ENCODE measurements at places on chromosomes 5 and 9.
A peak's percentile ranks its signal among the peaks of the same experiment; 100 is the strongest.

GRCh38 chr5:69230181-69230580 is 4.5 kb upstream of the CDK7 start:
- DNase-seq: no peak

DNA sequence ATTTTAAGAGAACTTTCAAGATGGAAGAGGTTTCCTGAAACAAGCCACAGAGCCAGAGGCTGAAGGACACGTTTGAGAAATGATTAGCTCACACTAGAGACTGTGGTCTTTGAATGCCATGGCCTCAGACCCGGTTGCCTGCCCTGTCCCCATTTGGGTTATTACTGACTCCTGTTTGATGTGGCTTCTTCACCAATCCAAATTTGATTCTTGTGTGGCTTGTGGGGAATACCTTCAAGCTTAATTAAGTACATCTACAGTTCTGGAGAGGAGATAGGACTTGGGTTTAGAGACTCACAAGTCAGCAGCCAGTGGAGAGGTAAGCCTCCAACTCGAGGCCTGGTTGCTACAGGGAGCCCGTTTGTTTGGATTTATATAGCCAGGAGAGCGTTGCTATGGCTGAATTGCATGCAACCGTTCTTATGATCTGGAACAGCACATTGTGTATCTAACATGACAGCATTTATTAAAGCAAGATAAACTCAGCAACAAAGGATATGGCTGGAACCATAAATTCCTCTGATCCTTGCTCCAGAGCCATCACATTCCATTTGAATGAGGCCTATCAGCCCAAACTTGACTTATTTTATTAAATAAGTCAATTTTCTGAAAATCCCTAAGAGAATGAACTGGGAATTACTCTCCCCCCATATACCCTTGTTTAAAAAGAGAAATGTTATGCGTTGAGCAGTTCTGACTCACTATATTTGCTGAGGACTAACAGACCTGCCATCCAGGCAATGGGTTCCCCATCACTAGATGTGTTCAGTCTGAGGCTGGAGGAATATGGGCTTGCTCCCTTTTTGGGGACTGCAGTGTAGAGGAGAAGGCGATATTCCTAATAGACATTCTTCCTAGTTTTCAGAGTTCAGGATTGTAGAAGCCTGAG is 88.4 kb upstream of the TNFSF8 start:
- DNase-seq: no peak

DNA sequence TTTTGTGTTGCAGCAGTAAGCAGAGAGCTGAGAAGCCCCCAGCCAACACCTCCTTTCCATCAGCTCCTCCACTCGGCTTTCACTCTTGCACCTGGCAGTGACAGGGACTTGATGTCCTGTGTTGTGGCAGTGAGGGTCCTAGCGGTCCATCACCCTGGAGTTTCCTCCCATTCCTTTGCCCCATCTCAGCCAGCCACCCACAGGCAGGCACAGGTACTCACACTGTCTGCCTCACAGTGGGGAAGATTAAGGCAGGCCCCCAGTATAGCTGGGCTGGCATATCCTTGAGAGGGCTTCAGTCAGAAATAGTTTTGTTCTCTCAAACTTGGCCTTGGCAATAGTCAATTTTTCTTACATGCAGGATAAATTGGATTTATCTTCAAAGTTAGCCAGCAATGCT is 362.7 kb downstream of the GADD45G start:
- DNase-seq: no peak

GRCh38 chr5:98175474-98175873 is 598.0 kb upstream of the RGMB start:
- DNase-seq: no peak

DNA sequence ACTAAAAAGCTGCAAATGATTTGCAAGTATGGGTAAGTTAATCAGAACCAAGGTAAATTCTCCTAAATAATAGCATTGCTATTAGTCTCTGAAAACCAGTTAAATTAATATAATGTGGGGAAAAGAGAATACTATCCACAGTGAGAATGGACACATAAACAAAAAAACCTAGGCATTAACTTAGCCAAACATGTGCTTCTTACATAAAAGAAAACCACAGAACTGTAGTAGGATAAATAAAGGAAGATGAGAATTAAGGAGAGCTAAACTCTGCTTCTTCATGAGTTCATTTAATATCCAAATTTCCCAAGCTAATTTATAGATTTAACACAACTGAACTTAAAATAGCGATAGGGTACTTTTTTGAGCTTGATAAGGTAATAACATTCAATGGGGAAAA is 31.8 kb downstream of the ABCA1 start:
- DNase-seq: no peak

- no peak for DNase-seq
Measured at GRCh38 chr9:132351404-132352045, 3.3 kb downstream of the SETX start.

DNA sequence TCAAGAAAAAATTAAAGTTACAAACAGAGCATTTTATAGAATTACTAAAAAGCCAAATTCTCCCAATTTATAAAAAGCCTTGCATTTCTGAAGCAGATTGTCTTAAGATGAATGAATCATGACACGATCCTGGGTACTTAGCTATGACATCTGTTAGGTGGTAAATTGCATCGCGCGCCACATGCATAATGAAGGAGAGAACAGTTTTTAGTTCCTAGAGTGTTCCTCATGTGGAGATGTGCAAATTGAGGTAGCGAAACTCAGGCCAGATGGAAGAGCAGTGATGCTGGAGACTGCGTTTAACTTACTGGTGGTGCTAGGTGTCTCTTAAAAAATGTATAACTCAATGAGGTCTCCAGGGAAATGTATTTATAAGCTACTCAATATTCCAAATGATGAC is 516.1 kb downstream of the EFNA5 start:
- no peak for DNase-seq

- DNase-seq: no peak
Measured at GRCh38 chr9:35380039-35380438, 109.9 kb upstream of the RUSC2 start.

- DNase-seq: no peak
Measured at GRCh38 chr5:26518065-26518464, 520.3 kb downstream of the CDH9 start.

DNA sequence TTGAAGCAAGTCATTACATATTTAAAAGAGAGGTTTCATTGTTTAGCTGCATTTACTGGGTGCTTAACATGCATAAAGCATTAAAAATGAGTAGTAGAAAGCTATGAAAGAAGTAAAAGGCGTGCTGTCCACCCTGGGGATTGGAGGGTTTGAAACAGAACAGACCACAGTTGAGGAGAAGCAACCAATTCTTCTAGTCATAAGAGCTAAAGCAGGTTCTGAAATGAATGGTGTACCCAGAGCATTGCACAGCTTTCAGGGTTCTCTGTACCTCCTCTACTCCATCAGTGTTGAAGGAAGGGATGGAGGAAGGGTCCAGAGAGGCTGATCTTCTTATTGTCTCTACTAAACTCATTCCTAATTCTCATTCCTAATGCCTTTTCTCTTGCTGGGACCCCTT is 68.9 kb downstream of the SH3RF2 start:
- DNase-seq: no peak

- DNase-seq: no peak
Measured at GRCh38 chr9:122004589-122004988, 88.5 kb downstream of the TTLL11 start.

DNA sequence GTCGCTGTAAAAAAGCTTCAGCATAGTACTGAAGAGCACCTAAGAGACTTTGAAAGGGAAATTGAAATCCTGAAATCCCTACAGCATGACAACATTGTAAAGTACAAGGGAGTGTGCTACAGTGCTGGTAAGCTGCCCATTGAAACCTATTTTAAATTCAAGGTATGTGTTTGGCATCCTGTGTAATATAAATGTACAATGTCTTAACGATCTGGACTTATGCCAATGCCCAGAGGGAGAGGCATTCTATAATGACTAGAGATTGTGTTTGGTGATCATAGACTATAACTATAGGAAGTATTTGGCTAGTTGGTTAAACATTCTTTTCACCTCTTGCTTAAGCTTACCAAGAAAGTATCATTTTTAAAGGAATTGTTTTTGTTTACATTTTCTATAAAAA is 95.7 kb downstream of the INSL6 start:
- DNase-seq: no peak

- DNase-seq: peak; percentile 59
Measured at GRCh38 chr5:178249191-178249989, 16.8 kb upstream of the PHYKPL start.

- DNase-seq: no peak
Measured at GRCh38 chr9:113343732-113344231, 3.7 kb upstream of the WDR31 start.

DNA sequence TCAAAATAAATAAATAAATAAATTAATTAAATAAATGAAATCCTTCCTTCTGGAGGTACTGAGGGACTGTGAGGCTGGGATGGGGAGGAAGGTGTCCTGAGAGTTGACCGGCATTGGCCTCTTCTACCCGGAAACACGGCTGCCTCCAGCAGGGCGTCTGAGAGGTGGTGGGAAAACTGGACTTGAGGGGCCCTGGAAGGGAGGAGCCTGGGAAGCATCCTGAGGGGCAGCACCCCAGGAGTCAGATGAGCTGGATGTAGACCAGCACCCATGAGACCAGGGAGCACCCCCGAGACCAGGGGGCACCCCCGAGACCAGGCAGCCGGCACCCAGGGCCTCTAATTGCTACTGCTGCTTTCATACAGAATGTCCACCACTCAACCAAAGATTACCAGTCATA is 8.8 kb upstream of the NSMF start:
- no peak for DNase-seq

GRCh38 chr5:119515192-119515591 is 62.9 kb downstream of the HSD17B4 start:
- no peak for DNase-seq

- peak; percentile 19 for DNase-seq
Measured at GRCh38 chr5:165630261-165630778, 2124.9 kb downstream of the MAT2B start.

- DNase-seq: no peak
Measured at GRCh38 chr5:151469992-151470391, 22.6 kb downstream of the SLC36A1 start.

- no peak for DNase-seq
Measured at GRCh38 chr9:25813478-25813877, 135.2 kb upstream of the TUSC1 start.

DNA sequence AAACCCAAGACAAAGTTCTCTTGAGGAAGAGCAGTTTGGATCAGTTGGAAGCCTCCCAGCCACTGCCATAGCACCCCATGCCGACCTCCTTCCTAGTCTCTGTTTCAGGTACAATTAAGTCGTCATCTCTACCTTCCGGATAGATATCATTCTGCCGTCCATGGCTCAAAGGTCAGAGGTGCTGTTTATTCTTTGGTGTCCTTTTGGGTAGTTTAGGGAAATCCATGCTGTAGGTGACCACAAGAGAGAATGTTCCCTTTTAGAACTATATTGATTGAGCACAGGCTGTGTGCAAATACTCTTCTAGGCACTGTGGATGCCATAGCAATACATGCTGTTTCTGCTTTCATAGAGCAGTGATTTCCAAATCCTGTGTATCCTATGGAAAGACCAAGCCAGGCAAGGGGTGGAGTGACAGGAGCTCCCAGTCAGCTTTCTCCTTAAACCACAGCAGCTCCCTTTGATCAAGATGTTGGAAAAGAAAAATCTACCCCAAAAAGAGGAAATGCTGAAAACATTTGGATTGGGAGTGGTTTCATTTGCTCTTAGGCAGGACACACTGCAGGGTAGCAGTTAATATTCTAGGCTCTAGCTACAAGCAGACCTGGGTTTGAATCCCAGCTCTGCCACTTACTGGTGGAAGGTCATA is 127.9 kb downstream of the PALM2AKAP2 start:
- DNase-seq: no peak

GRCh38 chr9:100445903-100446549 is 19.1 kb downstream of the MSANTD3 start:
- DNase-seq: no peak

DNA sequence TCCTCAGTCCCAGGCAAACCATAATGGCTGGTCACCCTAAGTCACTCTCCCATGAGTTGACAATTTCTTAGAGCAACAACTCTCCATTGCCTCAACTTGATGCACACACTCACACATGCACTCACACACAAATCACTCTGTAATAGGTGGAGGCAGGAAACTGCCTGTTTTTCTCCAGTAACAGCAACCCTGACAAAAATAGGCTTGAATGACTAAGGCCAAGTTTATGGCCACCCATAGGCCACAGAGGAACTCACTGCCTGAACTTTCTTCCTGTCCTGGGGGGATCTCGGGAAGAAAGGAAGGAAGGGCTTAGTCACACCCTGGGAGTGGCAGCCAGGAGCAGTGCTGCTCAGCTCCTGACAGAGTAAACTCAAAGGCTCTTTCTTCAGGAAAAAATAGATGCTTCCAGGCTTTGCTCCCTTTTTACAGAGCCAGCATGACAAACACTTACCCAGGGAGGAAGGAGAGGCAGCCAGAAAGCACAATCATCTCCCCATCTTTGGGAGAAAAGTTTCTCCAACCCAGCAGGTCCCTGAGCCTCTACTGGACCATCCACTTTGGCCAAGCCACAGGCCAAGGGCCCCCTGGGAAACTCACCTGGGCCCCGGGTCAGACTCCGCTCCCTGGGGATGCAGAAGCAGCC is 368 bp downstream of the SH3TC2 start:
- no peak for DNase-seq

- peak; percentile 33 for DNase-seq
Measured at GRCh38 chr9:122265149-122265915, 650 bp downstream of the MRRF start.

DNA sequence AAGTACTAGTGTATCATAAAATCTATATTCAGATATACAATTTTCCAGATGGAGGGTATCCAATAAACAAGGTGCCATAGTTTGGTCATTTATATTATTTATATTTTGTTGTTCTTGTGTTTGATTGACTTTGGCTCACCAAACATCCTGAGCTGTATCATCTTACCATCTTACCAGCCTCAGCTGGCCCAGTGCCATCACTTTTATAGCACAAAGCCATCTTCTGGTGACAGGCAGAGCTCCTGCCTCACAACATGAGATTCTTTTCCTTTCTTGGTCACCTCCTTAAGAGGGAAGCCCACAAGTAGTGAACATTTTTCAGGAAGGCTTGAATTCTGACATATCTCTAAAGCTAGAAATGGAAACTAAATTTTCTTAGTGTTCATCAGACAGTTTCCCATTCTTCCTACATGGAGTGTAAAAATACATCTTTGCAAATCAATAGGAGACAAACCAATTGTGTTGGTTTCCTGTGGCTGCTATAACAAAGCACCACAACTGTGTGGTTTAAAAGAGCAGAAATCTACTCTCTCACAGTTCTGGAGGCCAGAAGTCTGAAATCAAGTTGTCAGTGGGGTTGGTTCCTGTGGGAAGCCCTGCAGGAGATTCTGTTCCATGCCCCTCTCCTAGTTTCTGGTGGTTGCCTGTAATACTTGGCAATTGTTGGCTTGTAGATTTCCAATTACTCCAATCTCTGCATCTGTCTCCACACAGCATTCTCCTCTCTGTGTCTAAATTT is 341.8 kb downstream of the MAN2A1 start:
- no peak for DNase-seq

All from activated naive CD4-positive, alpha-beta T cell treated with anti-CD3 and anti-CD28 coated beads, Interleukin-2, amount 10 ng/mL, durations not matched to agents 7 days and 5 days (primary cell).